ENCODE measurements at places on chromosomes 13 and 19.

DNA sequence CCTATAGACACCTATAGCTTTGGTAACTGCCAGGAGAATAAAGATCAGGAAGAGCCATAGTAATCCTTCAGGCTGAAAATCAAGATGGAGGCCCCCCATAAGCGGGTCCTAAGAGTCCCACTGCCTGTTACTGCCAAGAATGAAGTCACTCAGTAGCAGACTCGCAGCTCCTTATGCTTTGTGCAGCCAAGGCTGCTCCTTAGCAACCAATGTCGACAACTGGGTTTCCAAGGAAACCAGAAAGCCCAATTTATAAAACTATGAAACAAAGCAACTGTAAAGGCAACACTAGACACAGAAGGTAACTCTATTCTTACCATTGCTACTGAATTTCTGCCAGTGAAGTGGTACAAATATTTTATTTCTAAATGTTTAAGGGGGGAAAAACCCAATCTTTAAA is 56.5 kb downstream of the DCLK1 start:
- no peak for DNase-seq

- DNase-seq = no peak
These were observed 62.6 kb downstream of the MYH14 start for GRCh38 chr19:50266041-50266440.

DNA sequence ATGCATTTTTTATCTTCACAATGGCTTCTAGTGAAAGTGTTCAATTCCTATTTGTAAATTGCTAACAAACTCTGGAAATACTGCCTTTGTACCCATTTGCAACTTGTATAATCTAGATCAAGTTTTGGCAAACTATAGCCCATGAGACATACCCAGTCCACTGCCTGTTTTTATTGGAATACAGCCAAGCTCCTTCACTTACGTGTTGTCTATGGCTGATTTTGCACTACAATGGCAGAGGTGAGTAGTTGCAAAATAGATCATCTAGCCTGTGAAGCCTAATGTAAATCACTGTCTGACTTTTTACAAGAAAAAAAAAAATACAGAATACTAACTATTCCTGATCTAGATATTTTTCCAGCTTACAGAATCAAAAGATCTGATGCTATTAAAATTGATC is 37.1 kb downstream of the DZIP1 start:
- DNase-seq = no peak

GRCh38 chr19:10461047-10461949 is 41.0 kb downstream of the PDE4A start:
- peak; percentile 87 for DNase-seq

DNA sequence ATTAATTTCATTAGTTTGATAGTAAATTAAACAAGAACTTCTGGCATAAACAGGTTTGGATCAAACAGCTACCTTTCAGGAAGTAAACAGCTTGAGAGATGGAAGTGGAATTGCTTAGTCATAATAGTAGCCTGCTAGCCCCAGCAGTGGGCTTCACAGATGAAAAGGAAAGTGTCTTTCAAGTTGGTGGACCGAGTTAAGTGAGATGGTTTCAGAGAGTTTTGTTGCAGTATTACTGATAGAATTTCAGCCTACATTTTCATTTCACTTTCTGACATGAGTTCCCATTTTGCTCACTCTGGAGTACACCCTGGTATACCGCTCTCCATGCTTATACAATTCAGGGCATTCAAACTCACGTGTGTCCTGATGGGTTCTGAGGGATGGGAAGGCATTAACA is 2.0 kb upstream of the PTOV1 start:
- DNase-seq = no peak

Measured in activated naive CD8-positive, alpha-beta T cell treated with anti-CD3 and anti-CD28 coated beads for 36 hours (primary cell).